ENCODE measurements at places on chromosomes 2 and 18.

DNA sequence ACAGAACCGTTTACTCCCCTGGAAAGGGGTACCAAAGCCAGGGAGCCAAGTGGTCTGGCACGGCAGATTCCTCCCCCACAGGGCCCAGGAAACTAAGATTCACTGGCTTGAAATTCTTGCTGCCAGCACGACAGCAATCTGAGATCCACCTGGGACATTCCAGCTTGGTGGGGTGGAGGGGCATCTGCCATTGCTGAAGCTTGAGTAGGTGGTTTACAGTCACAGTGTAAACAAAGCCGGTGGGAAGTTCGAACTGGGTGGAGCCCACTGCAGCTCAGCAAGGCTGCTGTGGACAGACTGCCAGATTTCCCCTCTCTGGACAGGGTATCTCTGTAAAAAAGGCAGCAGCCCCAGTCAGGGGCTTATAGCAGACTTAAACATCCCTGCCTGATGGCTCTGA lies 901.7 kb upstream of the LRRTM1 start:
- DNase-seq, result no peak

GRCh38 chr2:224843141-224843540 lies 127.0 kb upstream of the CCDC195 start:
- no peak for DNase-seq

- no peak for DNase-seq
Measured at GRCh38 chr2:45953376-45954027, 302.0 kb downstream of the PRKCE start.

- no peak for DNase-seq
Measured at GRCh38 chr18:44668270-44668975, 12.3 kb upstream of the SETBP1 start.

- no peak for DNase-seq
Measured at GRCh38 chr18:9201224-9201623, 64.6 kb downstream of the ANKRD12 start.

GRCh38 chr2:51027442-51027841 lies 4.5 kb downstream of the NRXN1 start:
- no peak for DNase-seq

GRCh38 chr2:219576505-219577388 lies 4.6 kb downstream of the INHA start:
- DNase-seq, result peak; percentile 30

GRCh38 chr2:26412091-26412673 lies 10.5 kb downstream of the DRC1 start:
- no peak for DNase-seq

- DNase-seq, result no peak
Measured at GRCh38 chr2:71476495-71476894, 23.1 kb downstream of the DYSF start.

Measured in NCI-H187 treated with DMSO at 0.1 percent for 48 hours (cell line).